Fibroblast of lung (primary cell): ENCODE measurements at places on chromosomes 2 and 18. TPM values are rescaled to one million over a fixed set of nuclear protein-coding genes. Genes with fewer than 3 reads are reported as not detected.

Gene RETREG2
- total RNA-seq, result 88.7 and 95.3 TPM in 2 replicates

Gene ABCB11
- total RNA-seq, result not detected in 2 replicates

Gene CYP27A1
- total RNA-seq, result 40.6 and 53.8 TPM in 2 replicates

Gene SPDYA
- 0.77 and 0.83 TPM in 2 replicates for total RNA-seq

Gene MYO1B
- total RNA-seq, result 113 and 151 TPM in 2 replicates

Gene TTR
- not detected in 2 replicates for total RNA-seq

Gene C2orf78
- not detected in 2 replicates for total RNA-seq

Gene ASTL
- total RNA-seq, result not detected in 2 replicates
